Activated CD4-positive, alpha-beta T cell treated with anti-CD3 and anti-CD28 coated beads, Interleukin-2, amount 10 ng/mL, durations not matched to agents 24 days and 14 days (primary cell): ENCODE measurements at places on chromosomes 7 and 10. TPM values are rescaled to one million over a fixed set of nuclear protein-coding genes. Genes with fewer than 3 reads are reported as not detected.
A peak's percentile ranks its signal among the peaks of the same experiment; 100 is the strongest.

SFTPA1 gene
- not detected in 2 replicates for total RNA-seq

AMPH gene
- total RNA-seq, result not detected in 2 replicates

GHRHR gene
- not detected in 2 replicates for total RNA-seq

DNA sequence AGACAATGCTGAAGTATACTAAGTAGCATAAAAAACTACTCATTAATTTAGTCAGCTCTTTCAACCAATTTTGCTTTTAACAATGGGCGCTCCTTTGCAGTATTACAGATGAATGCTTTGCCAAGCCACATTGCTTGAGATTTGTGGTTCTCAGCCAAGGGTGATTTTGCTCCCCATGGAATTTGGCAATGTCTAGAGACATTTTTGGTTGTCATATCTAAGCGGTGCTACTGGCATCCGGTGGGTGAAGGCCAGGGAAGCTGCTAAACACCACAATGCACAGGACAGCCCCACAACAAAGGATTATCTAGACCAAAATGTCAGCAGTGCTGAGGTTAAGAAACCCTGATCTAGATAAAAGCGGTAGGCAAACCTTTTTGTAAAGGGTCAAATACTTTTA, 112.0 kb downstream of the UBE2H start:
- no peak for DNase-seq
- no peaks in the 10 kb centered on the region for H3K27me3 ChIP-seq
- no peak overlapping the region for H3K4me3 ChIP-seq
- H3K4me1 ChIP-seq, result peaks cover 23% of the 10 kb centered on the region
- H3K27ac ChIP-seq, result no peak overlapping the region

- H3K4me1 ChIP-seq, result peaks cover 6% of the 10 kb centered on the region
- peak overlapping the region; percentile 70 for H3K4me3 ChIP-seq
- H3K27ac ChIP-seq, result peak overlapping the region; percentile 72
- H3K27me3 ChIP-seq, result peaks cover 32% of the 10 kb centered on the region
- DNase-seq, result no peak
Measured at GRCh38 chr7:142618655-142619351, 130.5 kb upstream of the PRSS1 start.

DNA sequence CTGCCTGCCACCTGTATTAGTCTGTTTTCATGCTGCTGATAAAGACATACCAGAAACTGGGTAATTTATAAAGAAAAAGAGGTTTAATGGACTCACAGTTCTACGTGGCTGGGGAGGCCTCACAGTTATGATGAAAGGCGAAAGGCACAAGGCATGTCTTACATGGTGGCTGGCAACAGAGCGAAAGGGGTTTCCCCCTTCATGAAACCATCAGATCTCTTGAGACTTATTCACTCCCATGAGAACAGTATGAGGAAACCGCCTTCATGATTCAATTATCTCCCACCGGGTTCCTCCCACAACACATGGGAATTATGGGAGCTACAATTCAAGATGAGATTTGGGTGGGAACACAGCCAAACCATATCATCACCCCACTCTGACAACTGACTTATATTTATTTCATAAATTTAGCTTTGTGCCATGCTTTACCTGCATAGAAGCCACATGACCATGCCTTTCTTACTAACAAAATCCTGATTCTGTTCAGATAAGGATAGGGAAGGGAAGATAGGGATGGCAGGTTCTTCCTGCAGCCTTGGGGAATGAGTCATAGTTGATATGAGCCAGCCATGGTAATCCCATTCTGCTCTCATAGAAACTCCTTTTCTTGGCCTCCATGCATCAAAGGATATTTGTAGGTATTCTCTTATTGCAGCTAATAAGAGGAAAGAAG, 191.3 kb upstream of the AGK start:
- H3K27me3 ChIP-seq, result peaks cover 5% of the 10 kb centered on the region
- no peaks in the 10 kb centered on the region for H3K4me1 ChIP-seq
- H3K4me3 ChIP-seq, result no peak overlapping the region
- H3K36me3 ChIP-seq, result no peaks in the 10 kb centered on the region
- no peak for DNase-seq

DNA sequence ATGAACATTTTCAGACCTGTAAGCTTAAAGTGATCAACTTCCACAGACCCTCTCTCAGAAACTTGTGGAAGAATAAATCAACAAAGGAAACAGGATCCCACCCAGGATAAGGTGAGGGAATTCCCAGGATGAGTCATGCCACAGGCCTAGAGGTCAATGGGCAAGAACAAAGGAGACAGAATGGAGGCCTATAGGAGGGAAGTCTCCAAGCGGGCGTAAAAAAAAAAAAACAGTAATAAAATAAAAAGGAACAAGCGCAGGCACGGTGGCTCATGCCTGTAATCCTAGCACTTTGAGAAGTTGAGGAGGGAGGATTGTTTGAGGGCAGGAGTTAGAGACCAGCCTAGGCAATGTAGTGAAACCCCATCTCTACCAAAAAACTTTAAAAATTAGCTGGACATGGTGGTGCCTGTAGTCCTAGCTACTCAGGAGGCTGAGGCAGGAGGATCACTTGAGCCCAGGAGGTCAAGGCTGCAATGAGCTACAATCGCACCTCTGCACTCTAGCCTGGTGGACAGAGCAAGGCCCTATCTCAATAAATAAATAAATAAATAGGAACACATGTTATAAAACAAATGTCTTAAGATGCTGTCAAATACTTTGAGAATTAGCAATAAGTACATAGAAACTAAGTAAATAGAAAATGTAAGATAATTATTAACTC, 8.4 kb downstream of the SORBS1 start:
- peaks cover 13% of the 10 kb centered on the region for H3K27me3 ChIP-seq
- H3K27ac ChIP-seq, result no peak overlapping the region
- H3K36me3 ChIP-seq, result no peaks in the 10 kb centered on the region

- no peak for DNase-seq
- H3K27ac ChIP-seq, result no peak overlapping the region
- H3K36me3 ChIP-seq, result no peaks in the 10 kb centered on the region
Measured at GRCh38 chr7:109582211-109582610, 1012.5 kb downstream of the DNAJB9 start.
